Activated T-cell treated with anti-CD3 and anti-CD28 coated beads, Interleukin-2, amount 50 U/mL, for 4 hours (primary cell): ENCODE measurements at places on chromosomes 16 and 17.

GRCh38 chr16:30894540-30895368 lies 877 bp upstream of the BCL7C start:
- DNase-seq = no peak

GRCh38 chr17:15917438-15918027 lies 27.4 kb upstream of the ADORA2B start:
- DNase-seq = no peak

DNA sequence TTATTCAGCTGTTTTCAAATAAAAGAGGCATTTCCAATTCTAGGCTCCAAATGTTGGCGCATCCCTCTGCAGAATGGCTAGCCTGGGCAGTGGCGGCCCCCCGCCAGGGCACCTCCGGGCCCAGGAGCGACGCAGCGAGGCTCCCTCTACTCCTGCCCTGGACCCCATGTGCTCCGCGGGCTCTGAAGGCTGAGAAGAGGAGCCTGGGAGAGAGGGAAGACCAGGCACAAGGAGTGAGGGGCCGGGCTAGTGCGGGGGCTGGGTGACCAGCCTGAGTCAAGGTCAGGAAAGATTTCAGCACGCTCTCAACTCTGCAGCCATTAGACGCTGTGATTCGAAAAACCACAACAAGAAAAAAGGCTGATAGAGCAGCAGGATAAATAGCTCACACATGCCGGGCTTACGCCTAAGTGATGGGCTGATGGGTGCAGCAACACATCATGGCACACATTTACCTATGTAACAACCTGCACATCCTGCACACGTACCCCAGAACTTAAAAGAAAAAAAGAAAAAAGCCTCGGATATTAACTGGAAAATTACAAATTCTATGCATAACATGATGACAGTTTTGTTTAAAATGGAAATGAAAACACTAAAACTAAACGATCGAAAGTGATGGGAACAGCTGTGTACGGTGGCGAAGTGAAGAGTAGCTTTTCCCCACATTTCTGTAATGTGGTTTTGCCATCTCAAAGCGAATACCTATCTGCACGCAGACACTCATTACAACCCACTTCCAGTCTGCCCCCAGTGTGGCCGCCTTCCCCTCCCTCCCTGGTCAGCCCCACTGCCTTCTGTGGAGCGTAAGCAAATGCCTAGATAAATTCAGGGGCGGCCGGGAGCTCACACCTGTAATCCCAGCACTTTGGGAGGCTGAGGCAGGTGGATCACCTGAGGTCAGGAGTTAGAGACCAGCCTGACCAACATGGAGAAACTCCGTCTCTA lies 44.4 kb downstream of the MAP1LC3B start:
- no peak for DNase-seq

DNA sequence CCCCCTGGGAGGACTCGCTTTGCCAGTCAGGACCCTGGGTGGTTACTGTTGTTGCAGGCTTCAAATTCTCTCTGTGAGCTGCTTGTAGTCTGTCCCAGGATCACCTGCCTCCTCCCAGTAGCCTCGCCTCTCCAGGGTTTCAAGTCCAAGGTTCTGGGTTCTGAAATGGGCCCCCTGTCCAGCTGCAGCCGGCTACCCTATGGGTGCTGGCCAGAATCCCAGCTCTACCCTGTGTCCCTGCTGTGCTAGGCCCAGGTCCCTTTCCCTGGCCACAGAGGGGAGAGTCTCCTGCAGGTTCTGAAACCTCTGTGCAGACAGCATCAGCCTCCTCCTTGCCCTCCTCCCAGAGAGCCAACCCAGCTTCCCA lies 21.4 kb downstream of the UNC13D start:
- DNase-seq = no peak

DNA sequence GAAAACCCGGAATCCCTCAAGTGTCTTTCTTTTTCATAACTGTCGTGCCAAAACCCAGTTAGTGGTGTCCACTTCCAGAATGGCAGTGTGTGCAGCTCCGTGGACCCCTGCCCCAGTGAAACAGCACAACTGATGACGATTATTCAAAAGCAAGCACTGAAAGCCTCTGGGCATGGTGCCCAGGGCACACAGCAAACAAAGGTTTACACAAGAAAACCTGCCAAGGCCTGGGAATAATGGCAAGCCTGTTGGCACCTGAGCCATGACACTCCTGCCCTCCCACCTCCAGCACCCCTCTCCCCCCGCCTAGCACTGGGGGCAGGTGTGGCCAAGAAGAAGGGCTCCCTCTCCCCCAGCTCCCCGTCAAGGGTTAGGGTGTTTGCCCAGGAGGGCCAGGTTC lies 2.8 kb downstream of the PKMYT1 start:
- no peak for DNase-seq
